ENCODE measurements at places on chromosomes 3 and 15.

- DNase-seq = no peak
Observed at GRCh38 chr3:170257145-170257544, 34.9 kb downstream of the PRKCI start.

GRCh38 chr15:45117308-45118130 is 3.4 kb downstream of the DUOXA2 start:
- no peak for DNase-seq

DNA sequence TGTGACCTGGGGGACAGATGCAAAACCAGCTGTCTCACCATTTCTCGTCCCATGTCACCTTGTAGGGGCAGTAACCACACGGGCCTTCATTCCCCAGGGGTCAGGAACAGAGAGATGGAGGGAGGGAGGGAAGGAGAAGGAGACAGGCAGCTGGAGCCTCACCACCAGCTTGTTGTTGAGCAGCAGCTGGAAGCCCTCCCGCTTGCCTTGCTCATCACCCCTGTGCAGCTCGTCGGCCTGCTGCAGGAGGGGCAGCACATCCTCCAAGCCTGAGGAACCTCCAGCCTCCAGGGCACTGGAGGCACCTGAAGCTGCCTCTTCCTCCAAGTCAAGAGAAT is 10.3 kb downstream of the RMDN3 start:
- DNase-seq = no peak

GRCh38 chr15:26475554-26475953 is 297.3 kb downstream of the GABRB3 start:
- no peak for DNase-seq

- no peak for DNase-seq
Observed at GRCh38 chr15:66497502-66498455, at the start of gene SNAPC5. Gene SNAPC5 (minus strand): TSS chr15:66497762. CDS start chr15:66497731, 31 bp downstream.

DNA sequence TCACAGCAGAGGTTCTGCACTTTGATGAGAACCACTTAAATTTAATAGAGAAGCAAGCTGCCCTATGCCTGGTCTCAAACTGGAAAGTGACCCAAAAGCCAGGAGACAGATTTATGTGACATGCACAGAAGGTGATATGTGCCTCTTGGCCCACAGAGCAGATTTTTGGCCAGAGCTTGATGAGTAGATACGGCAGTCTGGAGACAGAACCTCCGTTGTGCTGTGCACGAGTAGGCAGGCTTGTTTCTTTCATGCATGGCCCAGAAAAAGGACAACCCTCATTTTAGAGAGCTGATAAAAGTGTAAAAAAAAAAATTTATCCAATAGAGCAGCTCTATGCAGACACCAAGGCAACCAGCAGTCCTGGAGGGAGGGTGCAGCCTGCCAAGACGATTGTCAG is 423.1 kb downstream of the CNTN6 start:
- no peak for DNase-seq

- no peak for DNase-seq
Observed at GRCh38 chr3:48299746-48300712, 33.4 kb downstream of the SPINK8 start.

DNA sequence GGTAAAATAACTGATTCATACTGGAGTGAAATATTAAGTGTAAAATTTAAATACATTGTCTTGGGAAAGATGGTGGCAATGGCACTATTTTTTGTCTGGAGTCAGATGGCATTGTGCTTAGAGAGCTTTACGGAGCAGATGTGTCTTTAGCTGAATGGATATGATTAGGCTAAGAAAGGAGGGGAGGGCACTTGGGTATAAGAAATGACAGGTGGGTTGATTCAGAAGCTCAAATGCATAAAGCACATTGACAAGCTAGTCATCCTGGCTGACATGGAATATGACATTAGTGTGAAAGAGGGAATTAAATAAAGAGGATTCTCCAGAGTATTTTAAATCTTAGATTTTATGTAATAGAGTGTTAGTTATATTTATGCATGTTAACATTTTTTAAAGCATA is 570.1 kb upstream of the CBLB start:
- DNase-seq = no peak

- DNase-seq = no peak
Observed at GRCh38 chr3:15781637-15782402, 16.0 kb downstream of the ANKRD28 start.

- no peak for DNase-seq
Observed at GRCh38 chr15:75023872-75024636, 664 bp downstream of the PPCDC start.

DNA sequence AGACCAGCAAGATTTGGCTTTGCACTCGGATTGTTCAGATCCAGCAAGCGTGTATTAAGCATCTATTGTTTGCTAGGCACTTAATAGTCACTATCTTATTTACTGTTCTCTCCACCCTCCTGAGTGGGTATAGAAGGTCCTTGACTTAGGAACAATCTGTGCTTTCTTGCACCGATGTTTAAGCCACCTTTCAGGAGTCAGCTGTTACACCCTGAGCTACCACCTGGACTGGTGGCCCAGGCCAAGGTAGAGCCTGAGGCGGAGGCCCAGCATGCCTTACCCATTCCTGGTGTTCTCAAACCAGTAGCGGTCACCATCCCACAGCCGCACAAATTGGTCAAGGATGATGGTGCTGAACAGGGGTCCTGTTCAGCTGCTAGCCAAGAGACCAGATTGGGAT is 10.0 kb downstream of the DUOX1 start:
- DNase-seq = no peak

DNA sequence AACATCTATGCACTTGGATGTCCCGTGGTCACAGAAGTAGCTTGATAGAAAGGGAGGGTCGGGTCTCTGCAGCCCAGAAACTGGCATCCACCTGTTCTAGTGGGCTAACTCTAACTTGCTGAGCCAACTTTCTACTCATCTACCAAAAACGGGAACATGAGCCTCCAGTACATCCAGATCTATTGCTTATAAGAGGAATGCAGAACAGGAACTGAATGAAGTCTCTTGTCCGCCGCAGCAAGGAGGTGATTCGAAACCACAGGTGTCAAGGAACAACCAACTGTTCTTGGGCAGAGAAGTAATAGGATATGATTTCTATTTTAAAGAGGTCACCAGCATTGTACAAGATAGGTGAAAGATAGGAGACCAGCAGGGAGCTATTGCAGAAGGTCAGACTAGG is 17.9 kb downstream of the TERC start:
- DNase-seq = no peak

GRCh38 chr15:101521591-101521990 is 32.1 kb upstream of the PCSK6 start:
- no peak for DNase-seq

- DNase-seq = no peak
Observed at GRCh38 chr3:18442756-18443664, 17.9 kb upstream of the SATB1 start.

DNA sequence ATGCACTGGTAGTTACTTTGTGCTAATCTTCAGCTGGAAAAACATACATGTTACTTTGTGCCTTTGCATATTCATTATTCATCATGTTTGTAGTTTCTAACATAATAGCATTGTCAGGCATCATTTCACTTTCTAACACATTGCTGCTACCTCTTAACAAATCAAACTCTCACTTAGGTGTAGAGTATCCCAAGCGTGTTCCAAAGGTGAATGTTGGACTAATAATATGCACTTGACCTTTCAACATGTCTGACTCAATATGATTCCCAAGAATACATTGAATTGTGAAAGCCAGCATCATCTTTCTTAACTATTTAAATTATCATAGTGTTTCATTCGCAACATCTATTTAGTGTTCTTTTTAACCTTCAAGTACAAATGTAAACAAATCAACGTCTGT is 211.6 kb downstream of the BBX start:
- no peak for DNase-seq

DNA sequence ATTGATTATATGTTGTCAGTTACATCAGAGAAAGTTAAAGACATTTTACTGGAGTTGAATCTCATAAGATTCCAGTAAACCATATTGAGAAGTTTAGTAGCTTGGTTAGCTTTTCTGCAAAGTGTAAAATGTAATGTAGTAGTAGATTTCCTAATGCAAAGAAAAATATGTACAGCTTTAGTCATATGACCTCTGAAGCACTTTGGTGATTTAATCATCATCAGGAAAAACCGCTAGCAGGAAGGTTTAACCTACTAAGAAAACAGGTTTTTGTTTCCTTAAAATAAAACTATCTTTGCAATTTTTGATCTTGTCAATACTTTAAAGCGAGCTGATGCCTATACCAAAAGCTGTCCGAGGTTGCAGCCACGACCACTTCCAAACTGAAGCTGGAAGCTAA is 364.6 kb upstream of the ZNF385D start:
- no peak for DNase-seq

DNA sequence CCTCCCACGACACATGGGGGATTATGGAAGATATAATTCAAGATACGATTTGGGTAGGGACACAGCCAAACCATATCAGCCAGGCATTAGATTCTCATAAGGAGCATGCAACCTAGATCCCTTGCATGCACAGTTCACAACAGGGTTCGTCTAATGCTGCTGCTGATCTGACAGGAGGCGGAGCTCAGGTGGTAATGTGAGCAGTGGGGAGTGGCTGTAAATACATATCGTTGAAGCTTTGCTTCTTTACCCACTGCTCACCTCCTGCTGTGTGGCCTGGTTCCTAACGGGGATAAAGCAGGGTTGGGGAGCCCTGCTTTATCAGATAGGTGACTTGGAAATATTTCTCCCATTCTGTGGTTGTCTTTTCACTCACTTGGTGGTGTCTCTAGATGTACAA is 14.8 kb downstream of the DOCK3 start:
- no peak for DNase-seq

DNA sequence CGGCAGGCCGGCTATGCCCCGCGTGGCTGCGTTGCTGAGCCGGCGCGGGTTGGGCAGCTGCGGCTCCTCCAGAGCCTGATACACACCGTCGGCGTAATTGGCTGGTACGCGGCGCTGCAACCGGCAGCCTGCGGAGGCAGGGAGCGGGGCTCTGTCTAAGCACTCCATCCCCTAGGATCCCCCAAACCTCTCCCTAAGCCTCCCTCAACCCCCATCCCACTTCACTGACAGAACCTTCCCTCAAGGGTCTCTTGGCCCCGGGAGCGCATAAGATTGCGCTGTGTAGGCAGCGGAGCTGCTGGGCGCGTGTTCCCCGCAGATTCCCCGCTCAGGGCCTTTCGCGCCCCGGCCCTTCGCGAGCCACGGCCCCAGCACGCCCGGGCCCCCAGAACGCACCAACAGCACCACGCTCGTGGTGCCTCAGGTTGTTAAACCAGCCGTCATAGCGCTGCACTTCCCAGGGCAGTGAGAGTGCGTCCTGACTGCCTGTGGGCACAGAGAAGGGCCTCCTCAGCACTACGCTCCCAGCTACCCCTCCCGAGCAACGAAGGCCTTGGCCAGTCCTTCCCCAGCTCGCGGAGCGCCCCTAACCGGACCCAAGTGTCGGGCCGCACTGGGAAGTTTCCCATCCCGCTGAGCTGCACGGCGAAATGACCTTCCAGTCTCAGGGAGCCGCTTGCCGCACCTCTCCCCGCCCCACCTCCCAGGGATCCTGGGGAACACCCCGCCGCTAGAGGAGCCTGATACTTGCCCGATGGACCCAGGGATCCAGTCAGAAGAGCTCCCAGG is 1.2 kb downstream of the DUOX2 start:
- no peak for DNase-seq

GRCh38 chr3:112873632-112874031 is 27.0 kb upstream of the CD200R1L start:
- no peak for DNase-seq

DNA sequence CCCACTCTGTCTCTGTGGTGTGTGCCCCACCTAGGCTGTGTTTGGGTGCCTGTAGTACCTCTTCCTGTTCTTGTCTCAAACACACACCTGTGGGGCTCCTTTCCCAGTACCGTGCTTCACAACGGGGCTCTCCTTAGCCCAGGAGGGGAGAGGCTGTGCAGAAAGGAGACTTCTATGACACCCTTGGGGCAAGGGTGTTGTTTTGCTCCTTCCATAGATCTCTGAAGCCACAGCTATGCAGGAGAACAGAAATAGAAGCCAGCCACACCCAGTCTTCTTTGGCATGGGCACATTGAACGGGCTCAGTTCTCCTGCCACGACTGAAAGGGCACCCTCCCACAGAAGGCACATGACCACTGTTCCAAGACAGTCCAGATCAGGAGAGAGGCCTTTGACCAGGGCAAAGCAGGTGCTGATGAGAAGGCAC is 74.3 kb downstream of the LIPC start:
- DNase-seq = no peak

DNA sequence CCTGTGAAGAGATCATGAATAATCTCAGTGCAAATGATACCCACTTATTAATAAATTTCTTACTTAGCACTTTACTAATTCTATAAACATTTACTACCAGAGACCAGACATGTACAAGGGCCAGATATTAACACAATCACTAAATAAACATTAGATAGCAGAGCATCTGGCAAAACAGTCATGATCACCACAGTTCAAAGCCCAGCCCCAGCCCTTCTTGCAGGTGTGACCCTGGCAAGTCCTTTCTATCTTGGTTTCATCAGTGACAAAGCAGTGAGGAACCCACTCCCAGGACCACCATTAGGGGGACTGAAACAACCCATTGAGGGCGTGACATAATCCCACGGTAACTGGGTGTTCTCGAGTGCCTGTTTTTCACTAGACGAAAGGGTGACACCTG is 11.6 kb downstream of the ZXDC start:
- DNase-seq = no peak

DNA sequence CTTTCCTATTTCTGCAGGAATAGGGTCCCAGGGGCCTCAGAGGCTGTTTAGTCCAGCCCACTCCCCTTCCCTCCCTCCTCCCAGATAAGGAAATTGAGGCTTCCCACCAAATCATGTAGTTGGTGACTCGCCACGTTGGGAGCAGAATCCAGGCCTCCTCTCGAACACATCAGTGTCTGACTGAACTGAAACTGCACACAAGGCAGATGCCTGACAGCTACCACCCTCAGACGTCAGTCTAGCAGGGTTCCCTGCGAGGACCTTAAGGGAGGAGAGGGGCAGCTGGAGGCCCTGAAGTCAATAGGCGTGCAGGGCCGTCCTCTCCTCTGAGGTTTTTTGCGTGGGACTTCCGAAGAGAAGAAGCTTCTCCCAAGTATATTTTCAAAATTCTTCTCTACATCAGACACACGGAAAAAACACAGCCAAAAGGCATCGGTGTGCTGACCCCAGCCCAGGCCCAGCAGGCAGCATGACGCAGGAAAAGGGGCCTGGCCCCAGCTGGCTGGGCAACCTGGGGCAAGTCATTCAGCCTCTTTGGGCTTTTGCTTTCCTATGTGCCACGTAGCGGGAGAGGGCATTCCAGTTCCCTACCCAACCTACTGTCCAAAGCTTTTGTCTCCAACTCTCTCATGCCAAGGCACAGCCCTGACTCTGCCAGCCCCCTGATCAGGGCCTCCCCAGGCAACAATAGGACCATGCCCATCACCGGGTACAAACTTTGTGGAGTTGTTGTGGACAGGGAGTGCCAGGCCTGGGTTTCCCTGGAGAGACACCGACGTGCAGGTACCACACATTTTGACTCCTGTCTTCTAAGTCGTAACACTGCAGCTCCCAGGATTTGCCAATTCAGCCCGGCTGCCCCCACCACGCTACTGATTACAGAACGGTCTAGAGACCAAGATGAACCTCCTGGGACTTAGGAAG is 283.1 kb downstream of the XXYLT1 start:
- DNase-seq = no peak

- no peak for DNase-seq
Observed at GRCh38 chr15:31342781-31343626, 16.4 kb downstream of the KLF13 start.
